ENCODE measurements at places on chromosomes 12 and 14.

GRCh38 chr12:16605642-16606116, 283 bp downstream of the LMO3 start:
- no peak for DNase-seq

- no peak for DNase-seq
Measured at GRCh38 chr12:107917912-107918800, 143.7 kb downstream of the ASCL4 start.

DNA sequence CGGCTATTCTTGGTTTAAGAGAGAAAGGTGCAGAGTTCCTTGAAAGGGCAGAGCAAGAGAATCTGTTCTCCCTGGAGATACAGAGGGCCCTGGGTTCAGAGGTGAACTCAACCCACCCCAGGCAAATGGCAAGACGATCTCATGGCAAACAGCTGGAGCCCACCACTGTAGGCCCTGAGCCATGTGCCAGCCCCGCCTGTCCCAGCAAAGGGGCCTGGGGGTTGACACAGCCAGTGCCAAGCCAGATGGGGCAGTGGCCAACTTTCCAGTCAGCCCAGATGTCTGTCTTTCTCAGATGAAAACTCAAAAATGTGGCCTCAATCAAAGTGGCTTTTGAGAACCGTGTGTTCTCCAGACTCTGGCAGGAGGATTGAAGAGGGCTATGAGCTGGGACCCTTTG, 51.8 kb downstream of the ISCA2 start:
- no peak for DNase-seq

- no peak for DNase-seq
Measured at GRCh38 chr12:104974626-104975290, 11.4 kb upstream of the NOPCHAP1 start.

DNA sequence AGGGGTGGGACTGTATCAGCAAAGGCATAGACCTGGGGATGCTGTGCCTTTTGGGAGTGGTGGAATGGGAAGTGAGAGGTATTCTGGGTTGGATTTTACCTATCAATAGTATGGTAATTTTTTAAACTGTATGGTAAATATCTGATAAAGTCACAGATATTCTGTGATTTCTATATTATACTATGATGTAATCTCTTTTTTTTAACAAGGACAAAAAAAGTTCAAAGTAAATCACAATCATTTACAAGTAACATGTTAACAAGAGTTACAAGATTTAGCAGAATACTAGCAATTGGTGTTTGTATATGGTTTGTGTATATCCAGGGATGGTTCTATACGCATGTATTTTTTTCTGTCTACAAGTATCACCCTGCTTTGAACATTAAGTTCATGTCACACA, 56.0 kb downstream of the BMAL2 start:
- no peak for DNase-seq

GRCh38 chr12:120741476-120742421, 16.1 kb downstream of the ACADS start:
- DNase-seq: no peak

- DNase-seq: no peak
Measured at GRCh38 chr14:64092940-64093339, 201.2 kb downstream of the ESR2 start.

DNA sequence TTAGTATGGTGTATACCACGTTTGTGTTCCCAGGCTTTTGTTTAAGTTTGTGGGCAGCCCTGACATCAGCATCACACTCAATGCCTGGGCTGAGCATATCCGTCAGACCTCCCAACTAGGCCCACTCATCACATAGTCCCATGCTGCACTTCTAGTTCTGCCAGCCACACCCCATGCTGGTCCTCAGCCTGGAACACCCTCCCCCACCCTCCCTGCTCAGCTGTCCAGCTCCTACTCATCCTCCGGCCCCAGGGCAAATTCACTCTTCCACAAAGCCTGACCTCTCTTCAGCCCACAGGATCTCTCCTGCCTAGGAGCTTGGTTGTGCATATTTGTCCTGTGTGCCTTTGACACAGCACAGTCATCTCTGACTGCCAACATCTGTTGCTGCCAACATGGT, 3.9 kb upstream of the ENDOU start:
- DNase-seq: no peak

GRCh38 chr14:58216544-58216943, 16.6 kb downstream of the ACTR10 start:
- DNase-seq: no peak

GRCh38 chr14:103089386-103090335, 4.9 kb upstream of the EXOC3L4 start:
- no peak for DNase-seq

- DNase-seq: no peak
Measured at GRCh38 chr12:58268069-58268468, 326.7 kb downstream of the ATP23 start.

DNA sequence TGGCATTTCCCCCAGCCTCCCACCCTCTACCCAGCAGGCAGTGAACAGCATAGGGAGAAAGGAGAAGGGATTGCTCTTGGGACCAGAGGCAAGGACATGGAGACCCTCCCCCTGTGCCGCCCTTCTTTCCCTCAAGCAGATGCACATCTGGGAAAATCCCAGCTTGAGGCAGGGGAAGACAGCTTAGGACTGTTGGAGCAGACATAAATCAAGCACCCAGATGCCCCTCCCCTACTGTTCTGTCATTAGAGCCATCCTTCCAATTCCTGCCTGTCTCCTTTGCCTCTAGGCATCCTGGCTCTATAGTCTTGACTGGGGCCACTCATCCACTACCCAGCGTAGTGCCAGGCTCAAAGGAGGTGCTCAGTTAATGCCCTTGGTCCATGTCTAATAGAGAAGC, 7.5 kb upstream of the CISTR start:
- no peak for DNase-seq

- no peak for DNase-seq
Measured at GRCh38 chr14:23933108-23933741, 20.3 kb upstream of the DHRS4 start.

- DNase-seq: no peak
Measured at GRCh38 chr12:95943330-95943842, at the start of gene AMDHD1. AMDHD1 (plus strand) TSS chr12:95943331; CDS start chr12:95943399, 68 bp downstream.

DNA sequence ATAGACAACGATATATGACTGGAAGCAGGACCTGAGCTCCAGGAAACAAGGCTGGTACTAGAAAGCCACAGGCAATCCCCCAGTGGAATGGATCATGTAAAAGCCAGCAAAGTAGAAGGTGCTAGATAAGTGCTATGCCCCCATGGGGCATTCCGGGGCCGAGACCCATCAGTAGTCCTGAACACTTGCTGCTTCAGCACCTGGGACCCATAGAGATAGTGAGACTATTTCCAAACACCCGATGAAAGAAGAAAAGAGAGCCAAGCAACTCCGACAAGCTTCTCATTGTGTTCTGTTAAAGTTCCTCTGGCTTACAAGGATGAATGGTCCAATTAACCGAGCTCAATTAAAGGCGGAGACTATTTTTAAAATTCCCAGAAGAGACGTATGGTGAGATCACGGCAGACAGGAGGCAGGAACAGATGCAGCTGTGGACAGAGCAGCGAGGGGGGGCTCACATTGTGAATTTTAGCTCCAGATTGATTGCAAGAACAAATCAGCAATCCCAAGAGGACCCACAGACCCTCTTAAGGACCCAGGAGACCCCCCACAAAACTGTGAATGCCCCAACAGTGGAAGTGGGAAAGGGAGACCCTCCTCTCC, 142.5 kb upstream of the OVCH1 start:
- DNase-seq: no peak

GRCh38 chr14:73173092-73173735, 36.9 kb downstream of the PSEN1 start:
- DNase-seq: peak; percentile 43

- no peak for DNase-seq
Measured at GRCh38 chr14:30295980-30296379, 263.0 kb upstream of the G2E3 start.

- no peak for DNase-seq
Measured at GRCh38 chr14:78202163-78202562, 32.0 kb downstream of the NRXN3 start.

- peak; percentile 50 for DNase-seq
Measured at GRCh38 chr12:121530600-121531355, 50.0 kb downstream of the KDM2B start.

DNA sequence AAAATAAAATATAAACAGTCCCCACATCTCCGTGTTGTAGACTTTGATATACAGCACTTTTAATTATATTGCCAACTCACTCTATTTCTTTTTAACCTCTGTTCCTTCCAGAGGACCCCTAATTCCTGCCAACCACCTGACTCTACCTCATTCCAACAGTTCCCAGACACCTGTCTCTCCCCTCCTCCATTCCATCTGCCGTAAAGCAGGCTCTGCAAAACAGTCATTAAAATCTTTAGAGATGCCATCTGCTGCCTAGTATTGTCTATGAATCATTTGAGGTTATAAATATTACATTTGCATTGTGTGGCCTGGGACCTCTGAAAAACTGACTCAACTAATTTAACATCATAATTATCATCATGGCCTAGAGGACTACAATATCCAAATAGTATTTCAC, 148.8 kb upstream of the DCN start:
- DNase-seq: no peak

GRCh38 chr12:66860752-66861750, 182.2 kb upstream of the GRIP1 start:
- DNase-seq: peak; percentile 31

DNA sequence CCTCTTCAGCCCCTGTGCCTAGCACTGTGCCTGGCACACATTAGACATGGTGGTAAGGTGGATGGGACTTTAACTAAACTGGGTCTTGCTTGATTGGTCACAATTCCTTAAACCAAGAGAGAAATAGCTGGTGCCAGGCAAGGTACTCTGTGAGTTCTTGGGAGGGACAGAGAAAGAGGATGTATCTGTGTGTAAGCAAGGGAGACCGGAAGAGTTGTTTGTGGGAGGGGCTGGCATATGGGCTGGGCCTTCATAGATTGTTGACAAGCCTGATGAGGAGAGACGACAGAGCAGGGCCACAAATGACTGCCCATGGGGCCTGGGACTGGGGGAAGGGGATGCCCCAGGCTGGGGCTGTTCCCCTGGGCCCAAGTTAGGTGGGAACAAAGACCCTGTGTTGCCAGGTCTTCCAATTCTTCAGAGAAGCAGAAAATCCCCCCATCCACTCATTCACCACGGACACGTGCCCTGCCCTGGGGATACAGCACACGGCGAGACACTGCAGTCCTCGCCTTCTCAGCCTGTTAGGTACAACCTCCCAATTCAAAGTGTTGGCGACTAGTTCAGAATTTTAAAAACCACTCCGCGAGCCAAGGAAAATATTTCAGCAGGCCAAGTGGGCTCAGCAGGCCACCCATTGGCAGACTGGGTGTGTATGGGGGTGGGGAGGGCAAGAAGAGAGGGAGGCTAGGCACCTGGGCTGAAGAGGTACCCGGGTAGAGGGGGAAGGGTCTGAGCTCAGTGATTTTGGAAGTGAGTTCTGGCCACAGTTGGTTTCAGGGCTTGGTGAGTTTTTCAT, 11.4 kb upstream of the CYP46A1 start:
- no peak for DNase-seq

DNA sequence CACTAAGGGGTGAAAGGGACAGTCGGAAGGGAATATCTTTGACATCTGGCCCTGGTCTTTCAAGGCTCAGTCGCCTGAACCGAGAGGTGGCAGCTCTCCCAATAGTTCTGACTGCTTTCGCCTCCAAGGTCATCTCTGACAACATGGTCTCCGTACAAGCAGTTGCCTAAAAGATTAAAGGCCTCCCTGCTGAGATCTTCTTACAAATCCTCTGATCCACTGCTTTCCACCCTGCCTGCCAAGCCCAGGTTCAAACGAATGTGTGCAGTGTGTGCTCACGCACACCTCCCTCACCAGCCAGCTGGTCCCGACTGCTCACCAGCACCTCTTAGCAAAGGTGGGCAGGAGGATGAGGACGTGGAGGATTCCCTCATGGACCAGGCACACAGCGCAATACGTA, 10.4 kb downstream of the B4GALNT3 start:
- no peak for DNase-seq

- DNase-seq: no peak
Measured at GRCh38 chr14:98853063-98853729, 418.8 kb downstream of the BCL11B start.

GRCh38 chr14:76828339-76829012, 2.3 kb downstream of the LRRC74A start:
- no peak for DNase-seq

Data from smooth muscle cell of the brain vasculature (primary cell).